K562 (cell line): ENCODE measurements at places on chromosomes 11 and 22.
A peak's percentile ranks its signal among the peaks of the same experiment; 100 is the strongest.

- DNase-seq, result no peak
These were observed 6.4 kb downstream of the CD82 start for GRCh38 chr11:44571871-44572270.

DNA sequence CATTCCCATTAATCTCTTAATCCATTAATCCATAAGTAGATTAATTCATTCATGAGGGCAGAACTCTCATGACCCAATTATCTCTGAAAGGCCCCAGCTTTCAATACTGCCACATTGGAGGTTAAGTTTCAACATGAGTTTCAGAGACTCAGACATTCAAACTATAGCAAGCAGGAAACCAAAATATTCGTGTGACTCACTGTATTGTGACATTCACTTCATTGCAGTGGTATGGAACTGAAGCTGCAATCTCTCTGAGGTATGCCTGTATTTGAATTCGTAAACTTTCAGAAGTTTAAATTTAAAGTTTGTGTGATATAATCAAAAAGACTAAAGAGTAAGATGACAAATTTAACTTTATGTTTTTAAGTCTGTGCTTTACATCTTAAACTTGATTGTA is 2.9 kb upstream of the OR52J3 start:
- no peak for DNase-seq

DNA sequence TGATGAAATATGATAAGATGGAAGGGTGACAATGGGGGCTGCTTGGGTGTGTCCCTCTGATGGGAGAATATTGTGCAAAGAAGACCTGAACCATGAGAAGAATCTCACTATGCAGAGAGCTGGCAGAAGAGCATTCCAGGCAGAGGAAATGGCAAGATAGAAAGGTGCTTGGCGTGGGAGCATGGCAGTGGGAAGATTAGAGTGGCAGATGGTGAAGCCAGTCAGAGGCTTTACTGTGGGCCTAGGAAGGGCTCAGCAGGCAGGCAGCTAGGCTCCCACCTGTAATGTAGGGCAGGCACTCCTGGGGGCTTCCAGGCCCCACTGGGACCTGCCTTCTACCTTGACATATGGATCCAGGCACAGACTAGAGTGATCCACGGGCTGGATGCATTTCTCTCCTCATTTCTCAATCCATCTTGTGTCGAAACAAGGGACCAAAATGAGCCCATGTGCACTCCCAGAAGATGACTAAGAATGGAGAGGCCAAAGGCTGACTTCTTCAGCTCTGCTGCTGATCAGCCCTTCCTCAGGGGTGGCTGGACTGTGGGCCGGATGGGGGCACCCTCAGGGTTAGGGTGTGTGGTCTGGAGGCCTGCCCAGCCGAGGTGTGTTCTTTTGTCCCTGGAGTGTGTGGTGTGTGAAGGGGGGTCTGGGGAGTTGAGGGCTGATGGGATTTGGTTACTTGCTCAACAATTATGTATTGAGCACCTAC is 88.3 kb downstream of the TSPAN18 start:
- DNase-seq, result no peak

DNA sequence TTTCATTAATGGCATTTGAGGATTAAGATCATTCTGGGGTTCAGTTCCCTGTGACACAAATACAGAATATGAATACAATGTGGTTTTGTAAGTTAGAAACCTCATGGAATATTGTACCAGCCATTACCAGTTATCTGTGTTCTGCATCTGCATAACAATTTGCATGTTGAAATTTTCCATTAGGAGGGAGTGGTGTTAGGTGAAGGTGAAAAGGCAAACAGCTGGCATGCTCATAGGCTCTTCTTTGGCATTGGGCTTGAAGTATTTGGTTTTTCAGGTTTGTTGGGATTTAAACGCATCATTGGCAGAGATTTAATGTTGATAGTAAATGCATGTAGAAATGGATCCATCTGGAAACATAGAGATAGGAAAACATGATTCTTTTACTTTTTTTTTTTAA is 18.6 kb downstream of the RTN3 start:
- no peak for DNase-seq

DNA sequence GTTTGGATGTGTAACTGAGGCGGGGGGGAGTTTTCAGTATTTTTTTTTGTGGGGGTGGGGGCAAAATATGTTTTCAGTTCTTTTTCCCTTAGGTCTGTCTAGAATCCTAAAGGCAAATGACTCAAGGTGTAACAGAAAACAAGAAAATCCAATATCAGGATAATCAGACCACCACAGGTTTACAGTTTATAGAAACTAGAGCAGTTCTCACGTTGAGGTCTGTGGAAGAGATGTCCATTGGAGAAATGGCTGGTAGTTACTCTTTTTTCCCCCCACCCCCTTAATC is 2.3 kb downstream of the MALAT1 start:
- peak; percentile 12 for DNase-seq

GRCh38 chr11:36073411-36074203 is 129.7 kb downstream of the LDLRAD3 start:
- no peak for DNase-seq

DNA sequence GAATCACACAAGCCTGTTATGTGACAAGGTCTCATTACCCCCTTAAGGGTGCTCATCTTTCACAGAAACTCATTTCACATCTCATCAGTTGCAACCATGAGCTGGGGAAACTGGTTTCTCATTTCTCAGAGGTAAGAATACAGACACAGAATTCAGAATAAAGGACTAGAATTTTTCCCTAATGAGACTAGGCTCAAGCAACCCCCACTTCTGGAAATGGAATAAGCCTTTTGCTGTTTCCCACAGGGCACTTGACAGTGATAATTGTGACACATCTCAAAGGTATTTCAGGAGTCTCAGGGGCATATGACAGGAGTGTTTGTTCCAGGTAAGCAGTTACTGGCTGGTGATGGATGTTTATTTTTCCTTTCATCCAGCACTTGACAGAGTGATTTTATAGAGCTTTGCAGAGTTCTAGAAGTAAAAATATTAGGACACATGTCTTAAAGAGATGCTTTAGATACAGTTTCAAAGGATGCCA is 112.9 kb upstream of the DDI1 start:
- no peak for DNase-seq

- DNase-seq, result no peak
These were observed 43.8 kb downstream of the FBLN1 start for GRCh38 chr22:45546333-45547015.

GRCh38 chr11:65414776-65415498 is 7.7 kb upstream of the NEAT1 start:
- no peak for DNase-seq

DNA sequence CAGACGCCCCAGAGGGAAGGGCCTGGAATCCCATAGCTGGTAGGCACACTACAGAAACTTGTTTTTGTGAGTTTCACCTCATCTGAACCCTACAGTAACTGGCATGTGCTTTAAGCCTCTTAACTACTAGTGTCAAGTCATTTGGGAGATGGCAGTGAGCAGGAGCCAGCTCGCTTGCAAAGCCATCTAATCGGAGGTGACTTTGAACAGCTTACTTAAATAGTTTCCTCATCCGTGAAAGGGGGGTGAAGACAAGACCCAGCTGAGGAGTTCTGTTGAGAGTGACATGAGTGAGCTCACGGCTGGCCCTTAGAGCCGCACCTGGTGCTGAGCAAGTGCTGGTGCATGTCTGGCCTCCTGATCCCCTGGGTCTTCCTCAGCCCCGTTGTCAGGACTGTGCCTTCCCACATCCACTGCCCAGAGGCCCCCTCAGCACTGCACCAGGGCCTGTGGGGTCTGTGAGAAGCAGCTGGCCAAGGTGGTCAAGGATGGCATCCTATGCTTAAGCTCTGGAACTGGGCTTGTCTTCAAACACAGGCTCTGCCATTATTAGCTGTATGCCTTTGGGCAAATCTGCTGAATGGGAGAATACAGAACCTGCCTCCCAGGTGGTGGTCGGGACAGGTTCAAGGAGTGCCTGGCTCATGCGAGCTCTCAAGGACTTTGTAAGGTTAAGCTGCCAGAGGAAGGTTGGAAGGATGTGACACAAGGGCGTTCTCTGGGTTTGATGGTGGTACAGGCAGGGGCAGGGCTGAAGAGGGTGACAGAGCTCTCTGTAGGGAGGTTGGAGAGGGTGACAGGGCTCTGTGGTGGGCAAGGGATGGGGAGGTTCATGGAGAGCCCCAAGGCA is 27.3 kb downstream of the INCENP start:
- no peak for DNase-seq
